ENCODE measurements at places on chromosomes 7 and 10.

- DNase-seq: no peak
These were observed 10.8 kb upstream of the RAMP3 start for GRCh38 chr7:45146531-45147379.

DNA sequence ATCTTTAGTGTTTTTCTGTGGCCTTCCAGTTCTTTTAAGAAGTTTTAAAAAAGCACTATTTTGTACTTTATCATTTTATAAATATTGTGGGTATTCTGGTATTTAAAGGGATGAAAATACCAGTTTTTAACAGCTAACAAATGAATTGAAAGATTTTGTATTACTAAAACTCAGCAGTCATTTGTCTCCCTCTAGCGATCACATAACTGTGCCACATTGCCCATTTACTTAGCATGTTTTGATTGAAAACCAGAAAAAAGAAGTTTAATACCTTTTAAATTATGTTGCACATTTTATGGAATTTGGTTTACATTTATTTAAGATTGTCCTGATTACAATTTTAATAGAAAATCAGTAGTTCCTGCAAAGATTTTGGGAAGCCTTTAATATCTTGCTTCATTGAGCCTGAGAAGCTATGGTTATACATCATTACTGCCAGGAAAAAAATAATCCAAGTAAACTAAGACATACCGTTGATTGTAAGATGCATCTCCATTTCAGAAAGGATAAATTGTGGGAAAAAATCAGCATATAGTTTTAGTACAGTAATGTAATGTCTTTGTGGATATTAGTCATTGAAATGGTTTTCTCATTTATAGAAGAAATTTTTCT is 34.9 kb downstream of the TAX1BP1 start:
- no peak for DNase-seq

DNA sequence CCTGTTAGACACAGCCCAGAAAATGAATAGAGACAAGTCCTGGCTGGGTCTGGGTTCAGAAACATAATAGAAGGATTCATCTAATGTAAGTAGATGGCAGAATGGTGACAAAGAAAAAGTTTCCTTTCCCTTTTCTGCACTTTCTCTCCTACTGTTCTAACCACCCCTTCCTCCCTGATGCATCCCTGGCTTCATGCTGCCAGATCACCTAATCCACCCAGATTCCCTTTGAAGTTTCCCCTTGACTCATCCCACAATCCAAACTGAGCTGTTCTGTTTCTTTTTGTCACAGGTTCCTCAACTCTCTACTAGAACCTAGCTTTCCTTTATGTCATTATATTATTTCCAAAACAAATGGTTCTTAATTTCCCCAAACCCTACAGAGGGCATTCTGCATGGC is 1.1 kb upstream of the MACC1 start:
- peak; percentile 77 for DNase-seq

- no peak for DNase-seq
These were observed 81.3 kb upstream of the DKK1 start for GRCh38 chr10:52232561-52233350.

GRCh38 chr7:151088019-151088855 is 2.0 kb downstream of the AGAP3 start:
- DNase-seq: no peak

All from islet precursor cell (in vitro differentiated cells).